ENCODE measurements at places on chromosomes 16 and 17.

GRCh38 chr17:5772720-5773119 lies 188.4 kb upstream of the NLRP1 start:
- no peak for DNase-seq

GRCh38 chr17:40314584-40314956 lies 5.6 kb downstream of the RARA start:
- DNase-seq = peak; percentile 75

DNA sequence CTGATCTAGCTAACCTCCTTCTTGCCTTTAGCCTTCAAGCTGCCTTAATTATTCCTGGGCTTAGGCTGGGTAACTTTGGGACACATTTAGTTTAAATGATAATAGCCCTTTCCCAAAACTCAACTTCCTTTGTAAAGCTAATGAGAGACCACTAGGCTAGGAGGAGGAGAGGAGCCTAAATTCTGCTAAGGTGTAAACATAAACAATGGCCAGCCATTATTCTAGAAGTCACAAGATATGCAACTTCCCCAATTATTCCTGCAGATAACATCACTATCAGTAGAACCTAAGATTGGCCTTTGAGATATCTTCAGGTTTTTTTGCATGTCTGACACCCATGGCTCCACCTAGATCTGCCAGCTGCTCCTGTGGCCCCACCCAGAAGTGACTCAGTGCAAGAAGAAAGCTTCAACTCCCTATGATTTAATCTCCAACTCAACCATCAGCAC lies 131.2 kb upstream of the FAM20A start:
- DNase-seq = no peak

- no peak for DNase-seq
Observed at GRCh38 chr17:21301593-21302550, 17.4 kb downstream of the MAP2K3 start.

DNA sequence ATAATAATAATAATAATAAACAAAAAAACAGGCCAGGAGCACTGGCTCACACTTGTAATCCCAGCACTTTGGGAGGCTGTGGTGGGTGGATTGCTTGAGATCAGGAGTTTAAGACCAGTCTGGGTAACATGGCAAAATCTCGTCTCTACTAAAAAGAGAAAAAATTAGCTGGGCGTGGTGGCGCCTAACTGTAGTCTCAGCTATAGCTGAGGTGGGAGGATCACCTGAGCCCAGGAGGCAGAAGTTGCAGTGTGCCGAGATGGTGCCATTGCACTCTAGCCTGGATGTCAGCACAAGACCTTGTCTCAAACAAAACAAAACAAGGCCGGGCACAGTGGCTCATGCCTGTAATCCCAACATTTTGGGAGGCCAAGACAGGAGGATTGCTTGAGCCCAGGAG lies 18.7 kb upstream of the ATP6V0C start:
- DNase-seq = no peak

DNA sequence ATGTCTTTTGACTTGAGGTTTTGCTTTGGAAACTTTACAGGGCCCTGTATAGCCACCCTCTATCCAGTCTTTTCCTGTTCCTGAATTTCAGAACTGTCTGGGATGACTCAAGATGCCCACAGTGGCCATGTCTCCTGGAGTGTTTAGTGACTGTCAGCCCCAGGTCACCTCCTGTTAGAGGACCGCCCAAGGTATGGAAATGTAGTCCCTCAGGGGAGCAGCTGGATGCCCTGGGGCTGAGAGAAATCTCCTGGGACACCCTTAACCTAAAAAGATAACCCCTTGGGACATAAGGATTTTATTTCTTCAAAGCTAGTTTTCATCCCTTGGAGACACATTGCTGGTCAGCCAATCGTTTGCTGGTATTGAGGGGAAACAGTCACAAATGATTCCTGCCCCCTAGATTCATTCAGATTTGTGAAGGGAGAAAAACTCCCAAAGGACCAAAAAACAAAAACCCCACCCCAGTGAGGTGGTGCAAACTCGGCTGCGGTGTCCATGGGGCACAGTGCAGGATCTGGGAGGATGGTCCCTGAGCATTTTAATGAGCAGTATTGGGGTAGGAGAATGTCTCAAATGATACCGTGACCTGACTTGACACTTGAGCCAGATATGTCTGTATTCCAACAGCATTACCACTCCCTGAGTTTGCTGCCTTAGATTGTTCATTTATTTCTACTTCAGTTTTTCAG lies 1.7 kb downstream of the ZNF267 start:
- DNase-seq = peak; percentile 55

- DNase-seq = no peak
Observed at GRCh38 chr17:63847525-63848249, 5.2 kb upstream of the SMARCD2 start.

DNA sequence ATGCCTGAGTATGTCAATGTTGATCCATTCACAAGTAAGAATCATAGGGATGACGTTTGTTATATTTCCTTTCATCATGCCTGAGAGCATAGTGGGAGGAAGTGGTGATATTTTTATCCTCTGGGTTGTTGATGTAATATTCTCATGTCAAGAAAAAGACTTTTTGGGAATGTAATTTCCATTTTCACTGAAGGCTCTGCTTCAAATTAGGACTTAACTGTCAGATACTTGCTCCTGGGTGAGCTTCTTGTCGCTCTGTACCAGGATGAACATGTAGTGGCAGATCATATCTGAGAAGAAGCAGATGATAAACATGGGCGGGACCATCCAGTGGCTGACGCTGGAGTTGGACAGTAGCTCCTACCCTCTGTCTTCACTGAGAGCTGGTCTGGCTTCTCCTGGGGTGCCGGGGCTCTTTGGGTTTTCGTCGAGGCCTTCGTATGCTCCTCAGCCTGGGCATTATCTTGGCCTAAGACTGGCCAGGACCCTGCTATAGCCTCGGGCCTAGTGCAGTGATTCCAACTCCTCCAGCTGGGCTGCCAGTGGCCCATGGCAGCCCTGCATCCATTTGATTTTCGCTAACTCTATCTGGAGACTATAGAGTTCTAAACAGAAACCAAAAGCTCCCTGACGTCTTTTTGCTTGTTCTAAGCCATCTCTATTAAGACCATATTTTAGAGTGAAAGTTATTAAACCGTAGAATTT lies 19.7 kb downstream of the CYB5B start:
- peak; percentile 66 for DNase-seq

DNA sequence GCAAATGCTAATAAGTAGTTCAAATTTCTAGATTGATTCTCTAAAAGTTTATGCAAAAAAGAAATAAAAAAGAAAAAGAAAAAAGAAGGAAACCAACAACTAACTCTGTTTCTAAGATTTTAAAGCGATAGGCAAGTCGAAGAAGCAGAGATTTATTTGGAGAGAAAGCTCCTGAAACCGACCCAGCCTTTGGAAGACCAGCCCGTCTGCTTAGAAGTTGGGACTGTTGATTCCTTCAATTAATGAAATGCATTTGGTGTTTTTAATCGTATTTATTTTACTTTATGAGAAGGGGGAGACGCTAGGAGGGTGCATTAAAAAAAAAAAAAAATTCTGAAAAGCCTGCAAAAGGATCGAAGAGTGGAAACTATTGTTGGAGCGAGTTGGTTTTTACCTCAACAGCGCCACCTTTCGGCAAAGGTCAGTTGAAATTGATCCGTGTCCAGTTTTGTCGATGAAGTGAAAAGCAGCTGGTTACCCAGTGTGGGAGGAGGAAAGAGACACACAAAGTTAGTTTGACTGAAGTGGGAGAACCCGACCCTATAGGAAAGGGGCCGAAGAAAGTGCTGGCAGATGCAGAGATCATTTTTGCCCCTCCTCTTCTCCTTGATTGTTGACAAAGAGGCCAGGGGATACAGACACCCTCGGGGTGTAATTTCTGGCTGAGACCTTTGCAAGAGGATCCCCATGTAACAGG lies 1.5 kb upstream of the MAF start:
- peak; percentile 73 for DNase-seq

DNA sequence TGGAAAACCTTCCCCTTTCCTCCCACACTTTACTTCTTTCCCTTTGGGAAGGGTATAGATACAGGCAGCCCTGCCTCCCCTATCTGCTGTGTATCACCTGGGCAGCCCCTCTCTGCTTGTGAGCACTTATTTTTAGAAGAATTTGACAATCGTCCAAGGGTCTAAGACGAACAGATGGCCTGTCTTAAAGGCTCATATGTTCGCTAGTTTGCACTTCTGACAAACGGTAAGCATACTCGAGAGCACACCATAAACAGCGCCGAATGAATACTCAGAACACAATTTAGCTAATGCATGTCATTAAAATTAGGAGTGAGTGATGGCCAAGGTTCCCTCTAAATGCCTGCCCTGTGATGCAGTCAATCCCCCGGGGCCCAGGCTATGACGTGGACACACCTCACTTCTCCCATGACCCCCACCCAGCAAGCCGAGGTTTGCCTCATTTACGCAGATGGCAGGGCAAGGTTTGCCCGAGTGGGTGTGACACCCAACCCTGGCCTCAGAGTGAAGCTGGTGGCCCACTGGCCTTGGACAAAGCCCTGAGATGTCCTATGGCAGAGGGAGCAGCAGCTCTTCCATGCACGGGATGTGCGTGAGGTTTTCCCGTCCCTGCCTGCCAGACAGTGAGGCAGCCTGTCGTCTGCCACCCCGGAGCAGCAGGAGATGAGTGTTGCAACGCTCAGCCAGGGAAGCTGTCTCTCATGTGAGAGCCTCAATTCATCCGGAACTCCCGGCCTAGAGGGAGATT lies 125.2 kb downstream of the C16orf78 start:
- DNase-seq = no peak

DNA sequence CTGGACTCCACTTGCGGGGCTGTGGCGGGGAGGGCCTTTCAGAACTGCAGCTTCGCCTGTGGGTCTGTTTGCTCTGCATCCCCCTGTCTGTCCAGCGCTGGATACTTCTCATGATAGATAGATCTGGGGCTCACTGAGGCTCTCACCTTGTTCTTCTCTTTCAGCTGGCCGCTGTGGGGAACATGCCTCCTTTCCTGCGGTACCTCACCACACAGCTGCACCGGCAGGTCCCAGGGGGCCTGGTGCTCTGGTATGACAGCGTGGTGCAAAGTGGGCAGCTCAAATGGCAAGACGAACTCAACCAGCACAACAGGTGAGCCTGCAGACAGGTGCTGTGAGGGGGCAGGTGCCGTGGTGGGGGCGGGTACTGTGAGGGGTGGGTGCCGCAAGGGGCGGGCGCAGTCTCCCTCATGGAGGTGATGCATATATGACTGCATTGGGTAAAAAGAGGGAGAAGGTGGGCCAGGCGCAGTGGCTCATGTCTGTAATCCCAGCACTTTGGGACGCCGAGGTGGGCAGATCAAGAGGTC lies 6.2 kb downstream of the ENGASE start:
- DNase-seq = no peak

GRCh38 chr17:9185142-9185541 lies 163.8 kb downstream of the NTN1 start:
- DNase-seq = no peak

- peak; percentile 86 for DNase-seq
Observed at GRCh38 chr16:73020409-73020884, 27.5 kb downstream of the ZFHX3 start.

GRCh38 chr17:49592263-49592662 lies 16.6 kb downstream of the NXPH3 start:
- DNase-seq = no peak

DNA sequence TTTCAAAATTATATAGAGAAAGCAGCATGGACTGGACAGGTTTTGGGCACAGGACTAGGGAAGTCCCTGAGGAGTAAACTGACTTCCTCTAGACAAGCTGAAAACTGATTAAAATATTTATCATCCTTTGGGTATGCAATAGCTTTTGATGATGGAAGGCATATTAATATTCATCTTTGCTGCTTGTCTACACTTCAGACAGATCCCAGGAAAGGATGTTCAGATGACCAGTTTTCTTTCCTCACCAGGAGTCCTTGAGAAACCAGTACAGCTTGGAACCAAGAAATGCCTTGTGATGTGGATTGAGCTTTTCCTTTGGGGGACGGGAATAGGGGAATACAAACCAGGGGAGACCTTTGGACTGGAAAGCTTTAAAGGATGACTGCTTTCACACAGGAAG lies 195.5 kb downstream of the FTO start:
- DNase-seq = peak; percentile 20

- DNase-seq = no peak
Observed at GRCh38 chr16:25493136-25493811, 198.5 kb upstream of the HS3ST4 start.

- no peak for DNase-seq
Observed at GRCh38 chr17:78151514-78152008, 5.4 kb downstream of the C17orf99 start.

- DNase-seq = peak; percentile 34
Observed at GRCh38 chr17:57629470-57629869, 115.6 kb downstream of the CCDC182 start.

DNA sequence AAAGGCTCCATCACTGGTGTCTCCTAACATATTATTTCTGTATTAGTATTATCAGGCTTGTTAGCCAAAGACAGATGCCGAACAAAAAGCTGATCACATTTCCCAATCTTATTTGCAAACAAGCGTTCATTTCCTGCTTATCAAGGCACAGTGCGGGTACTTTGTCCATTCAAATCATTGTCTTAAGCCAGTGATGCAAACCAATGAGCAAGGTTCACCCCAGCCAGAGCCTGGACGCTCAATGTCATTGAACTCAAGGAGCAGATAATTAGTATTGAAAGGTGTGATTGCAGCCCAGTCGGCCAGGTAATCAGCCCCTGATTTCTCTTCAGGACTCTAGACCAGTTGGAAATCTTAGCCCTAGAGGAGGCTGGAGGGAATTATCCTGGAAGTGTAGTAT lies 20.4 kb upstream of the SOX9 start:
- DNase-seq = no peak

- peak; percentile 47 for DNase-seq
Observed at GRCh38 chr16:3187798-3188674, at the start of gene OR1F1. Gene OR1F1, plus strand, starts transcription at chr16:3188204.

DNA sequence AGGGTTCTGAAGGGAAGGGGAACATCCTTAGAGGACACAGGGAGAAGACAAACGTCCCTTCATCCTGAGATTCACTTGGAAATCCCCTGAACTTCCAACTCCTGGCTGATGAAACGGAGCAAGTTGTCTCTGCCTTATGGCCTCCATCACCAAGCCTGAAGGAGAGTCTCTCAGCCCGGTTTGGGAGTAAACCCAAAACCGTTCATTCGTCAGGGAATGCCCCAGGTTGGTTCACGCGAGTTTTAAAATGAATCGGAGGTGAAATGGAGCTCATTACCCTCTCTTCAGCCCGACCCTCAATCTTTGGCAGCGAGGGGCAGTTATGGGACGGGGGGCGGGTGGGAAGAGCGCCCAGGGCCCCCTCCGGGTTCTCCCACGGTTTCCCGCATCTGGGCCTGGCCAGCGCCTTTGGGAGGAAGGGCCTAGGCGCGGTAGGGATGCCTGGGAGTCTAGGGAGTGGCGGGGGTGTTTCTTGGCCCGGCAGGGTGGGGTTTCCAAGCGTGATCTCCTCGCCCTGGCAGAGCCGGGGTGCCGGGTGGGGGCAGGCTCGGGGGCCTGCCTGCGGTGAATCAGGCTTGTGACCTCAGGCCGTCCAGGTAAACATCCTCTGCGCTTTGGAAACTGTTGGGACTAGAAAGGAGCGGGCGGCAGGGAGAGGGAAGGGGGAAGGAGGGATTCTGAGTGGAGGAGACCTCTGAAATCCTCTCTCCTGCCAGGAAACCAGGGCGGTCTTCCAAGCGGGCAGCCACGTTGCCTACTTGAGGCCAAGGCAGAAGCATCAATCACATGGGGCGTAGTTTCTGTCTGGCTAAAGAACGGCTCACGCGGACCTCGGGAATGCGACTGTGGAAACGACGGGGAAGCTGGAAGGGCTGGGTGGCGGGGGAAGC lies 24.1 kb upstream of the HOXB13 start:
- DNase-seq = no peak

GRCh38 chr16:47726031-47726675 lies 265.0 kb downstream of the PHKB start:
- DNase-seq = no peak

GRCh38 chr17:62662855-62663254 lies 35.4 kb downstream of the MRC2 start:
- DNase-seq = no peak

GRCh38 chr16:85036236-85037049 lies 8.8 kb downstream of the KIAA0513 start:
- DNase-seq = no peak

- no peak for DNase-seq
Observed at GRCh38 chr16:86019446-86020047, 120.6 kb downstream of the IRF8 start.
